ENCODE measurements at places on chromosomes 2 and 18.

GRCh38 chr2:162007447-162008040 is 66.5 kb downstream of the DPP4 start:
- no peak for DNase-seq

- no peak for DNase-seq
Observed at GRCh38 chr2:43000242-43001054, 208.1 kb upstream of the HAAO start.

DNA sequence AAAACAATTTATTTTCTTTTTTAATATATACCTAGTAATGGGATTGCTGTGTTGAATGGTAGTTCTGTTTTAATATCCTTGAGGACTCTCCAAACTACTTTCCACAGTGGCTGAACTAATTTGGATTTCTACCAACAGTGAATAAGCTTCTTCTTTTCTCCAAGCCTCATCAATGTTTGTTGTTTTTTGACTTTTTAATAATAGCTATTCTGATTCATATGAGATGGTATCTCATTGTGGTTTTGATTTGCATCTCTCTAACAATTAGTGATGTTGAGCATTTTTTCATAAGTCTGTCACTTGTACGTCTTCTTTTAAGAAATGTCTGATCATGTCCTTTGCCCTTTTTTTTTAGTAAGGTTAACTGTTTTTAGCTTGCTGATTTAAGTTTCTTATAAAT is 863.3 kb downstream of the CNTNAP5 start:
- DNase-seq, result no peak

GRCh38 chr2:168515502-168515901 is 59.4 kb downstream of the CERS6 start:
- no peak for DNase-seq

- no peak for DNase-seq
Observed at GRCh38 chr2:132915812-132916549, 246.0 kb upstream of the LYPD1 start.

- no peak for DNase-seq
Observed at GRCh38 chr18:62571037-62571436, 48.2 kb downstream of the ZCCHC2 start.

- no peak for DNase-seq
Observed at GRCh38 chr18:11783716-11784331, 67.4 kb upstream of the CHMP1B start.

- DNase-seq, result no peak
Observed at GRCh38 chr2:105373344-105373781, 25.5 kb downstream of the FHL2 start.

GRCh38 chr2:180374502-180375281 is 367.6 kb upstream of the CWC22 start:
- no peak for DNase-seq

DNA sequence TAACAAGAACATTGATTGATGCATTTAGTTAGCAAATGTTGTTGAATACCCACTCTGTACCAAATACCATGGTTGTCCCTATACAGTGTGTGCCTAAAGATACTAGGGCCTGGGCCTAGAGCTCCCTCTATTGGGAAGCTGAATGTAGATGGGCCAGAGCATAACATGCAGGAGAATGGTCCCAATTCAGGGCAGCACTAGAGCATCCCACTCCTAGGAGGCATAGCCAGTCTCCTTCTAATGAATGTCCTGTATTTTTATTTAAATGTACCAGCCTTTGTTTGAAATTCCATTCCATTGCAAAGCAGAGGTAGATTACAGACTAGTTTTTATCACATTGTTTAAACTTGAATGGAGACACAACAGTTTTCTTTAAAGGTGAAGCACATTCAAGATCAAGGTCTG is 90.6 kb downstream of the FEZ2 start:
- peak; percentile 12 for DNase-seq

- DNase-seq, result no peak
Observed at GRCh38 chr2:126798276-126799140, 100.2 kb upstream of the TEX51 start.

GRCh38 chr2:239259603-239260298 is 141.1 kb downstream of the HDAC4 start:
- no peak for DNase-seq

GRCh38 chr2:7697052-7697451 is 779.8 kb downstream of the RNF144A start:
- DNase-seq, result no peak

DNA sequence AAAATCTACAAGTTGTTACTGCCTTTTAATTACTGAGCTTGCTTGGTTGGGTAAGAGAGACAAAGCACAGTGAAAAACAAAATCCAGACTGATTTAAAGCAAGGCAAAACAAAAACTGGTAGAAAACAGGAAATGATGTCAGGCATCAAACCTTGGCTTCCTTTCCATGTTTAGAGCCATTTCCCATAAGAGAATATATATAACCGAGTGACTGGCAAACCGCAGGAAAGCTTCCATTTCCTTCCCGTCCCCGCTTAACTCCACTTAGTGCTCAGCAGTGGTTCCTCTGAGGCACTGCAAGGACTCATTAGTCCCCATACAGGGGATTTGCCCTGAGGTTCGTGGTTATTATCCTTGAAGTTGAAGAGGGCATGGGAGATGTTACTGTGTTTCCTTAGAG is 446.3 kb downstream of the LPIN1 start:
- no peak for DNase-seq

GRCh38 chr2:9764153-9764778 is 79.0 kb upstream of the TAF1B start:
- DNase-seq, result no peak

DNA sequence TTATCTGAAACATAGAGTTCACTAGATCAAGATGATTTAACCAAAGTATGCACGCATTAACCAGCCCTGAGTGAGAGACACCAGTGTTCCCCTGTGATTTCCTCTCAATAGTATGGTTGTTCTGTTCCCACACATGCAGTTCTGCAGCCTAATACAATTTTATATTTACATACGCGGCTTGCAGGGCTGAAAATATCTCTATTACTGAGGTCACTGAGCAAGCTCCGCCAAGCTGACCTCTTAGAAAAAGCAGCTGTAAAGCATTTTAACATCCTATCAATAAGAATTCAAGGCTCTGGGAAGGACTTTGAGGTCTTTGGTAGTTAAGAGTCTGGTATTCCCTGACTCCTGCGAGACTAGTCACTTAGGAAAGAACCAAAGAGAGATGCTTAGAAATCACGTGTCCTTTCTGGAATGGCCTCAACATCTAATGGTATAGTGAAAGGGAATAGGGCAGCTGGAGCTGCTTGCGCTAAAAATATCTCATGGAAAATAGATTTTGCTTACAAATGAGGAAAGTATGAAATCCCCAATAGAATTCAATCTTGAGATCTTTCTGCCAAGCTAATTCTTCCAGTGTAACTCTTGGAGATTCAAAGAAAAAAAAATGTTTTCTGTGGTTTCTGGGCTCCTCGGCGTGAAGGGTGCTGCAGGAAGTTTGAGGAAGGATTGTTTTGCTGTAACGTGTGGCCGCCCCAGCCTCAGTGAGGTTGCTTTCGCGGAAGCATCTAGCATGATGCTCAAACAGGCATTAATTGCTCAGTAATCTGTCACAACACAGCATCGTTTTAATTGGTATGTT is 59.2 kb downstream of the DOCK10 start:
- peak; percentile 20 for DNase-seq

- no peak for DNase-seq
Observed at GRCh38 chr2:16613539-16614011, 52.1 kb downstream of the CYRIA start.

DNA sequence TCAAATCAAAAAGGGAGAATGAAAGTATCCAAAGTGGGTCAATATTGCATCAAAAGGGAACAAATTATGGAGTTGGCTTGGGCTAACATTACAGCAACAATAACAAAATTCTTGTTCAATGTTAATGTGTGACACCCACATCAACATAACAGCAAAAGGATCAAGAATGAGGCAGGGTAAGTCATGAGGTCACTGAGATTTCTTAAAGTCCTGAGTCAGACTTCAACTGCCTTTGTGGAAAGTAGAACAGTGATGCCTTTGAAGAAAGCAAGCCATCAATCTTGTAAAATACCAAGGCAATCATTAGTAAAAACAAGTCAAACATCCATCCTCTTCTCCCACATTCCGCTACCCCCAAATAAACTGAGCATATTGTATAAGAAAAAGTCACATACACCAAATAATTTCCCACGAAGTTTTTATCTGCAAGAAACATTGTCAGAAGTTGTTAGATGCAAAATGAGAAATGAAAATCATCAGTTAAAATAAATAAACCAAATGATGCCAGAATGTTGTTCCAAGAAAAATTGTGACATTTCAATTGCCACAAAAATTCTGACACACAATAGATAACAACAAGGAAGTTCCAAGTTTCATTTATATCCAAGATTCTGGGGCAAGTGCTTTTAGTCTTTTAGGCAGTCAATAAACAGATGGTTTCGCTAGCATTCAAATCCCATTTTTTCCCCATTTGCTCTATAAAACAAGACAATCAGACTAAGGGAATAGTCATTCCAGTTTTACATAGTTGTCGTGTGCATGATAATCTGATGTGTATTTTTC is 216.1 kb upstream of the SETBP1 start:
- no peak for DNase-seq

DNA sequence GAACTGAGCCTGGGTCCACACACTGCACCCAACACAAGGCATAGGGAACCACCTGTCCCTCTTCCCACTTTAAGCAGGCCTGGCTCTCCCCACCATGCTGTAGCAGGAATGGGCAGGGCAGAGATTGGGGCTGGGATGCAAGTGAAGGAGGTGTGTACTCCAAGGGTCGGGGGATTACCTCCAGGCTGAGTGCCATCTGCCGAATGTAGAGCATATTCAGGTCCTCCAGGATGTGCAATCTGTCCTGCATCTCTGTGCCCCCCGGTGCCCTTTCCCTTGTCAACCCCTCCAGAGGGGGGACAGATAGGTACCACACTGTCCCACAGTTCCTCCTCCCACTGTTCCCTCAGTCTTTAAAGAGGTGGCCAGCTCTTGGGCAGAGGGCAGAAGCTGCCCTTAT is 2.4 kb downstream of the RTKN start:
- DNase-seq, result no peak

- no peak for DNase-seq
Observed at GRCh38 chr18:45518311-45519155, 96.7 kb upstream of the SLC14A2 start.

DNA sequence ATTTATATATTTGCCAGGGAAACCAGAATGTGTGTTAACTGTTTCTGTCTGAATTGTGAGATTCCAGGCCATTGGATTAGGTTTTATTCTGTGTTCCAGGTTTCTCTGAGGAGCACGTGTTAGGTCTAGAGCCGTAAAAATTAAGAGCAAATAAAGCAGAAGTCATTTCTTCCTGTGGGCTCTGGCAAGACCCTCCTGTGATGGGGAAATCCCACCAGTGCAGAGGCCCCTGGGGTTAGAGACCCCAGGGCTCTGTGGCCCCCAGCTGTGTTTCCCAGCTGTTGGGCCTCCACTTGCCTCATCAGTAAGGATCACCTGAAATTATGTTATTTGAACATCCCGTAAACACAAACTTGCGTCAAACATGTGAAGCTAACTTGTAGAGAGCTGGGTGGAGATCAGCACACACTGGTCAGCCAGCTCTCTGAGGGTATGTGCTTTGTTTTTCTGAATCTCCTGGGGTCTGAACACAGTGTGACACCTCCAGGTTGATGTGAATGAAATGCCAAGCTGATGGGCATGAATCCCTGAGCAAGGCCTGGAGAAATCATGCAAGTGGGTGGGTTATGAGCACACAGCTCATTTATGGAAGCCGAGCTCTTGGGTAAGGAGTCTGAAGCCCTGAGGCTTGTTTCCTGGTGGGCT is 50.3 kb downstream of the HK2 start:
- no peak for DNase-seq

Measured in NCI-H1417 treated with DMSO at 0.1 percent for 48 hours (cell line).